ENCODE measurements at places on chromosomes 1 and 21.

- DNase-seq, result no peak
Observed at GRCh38 chr1:57820356-57821095, 396.7 kb upstream of the DAB1 start.

DNA sequence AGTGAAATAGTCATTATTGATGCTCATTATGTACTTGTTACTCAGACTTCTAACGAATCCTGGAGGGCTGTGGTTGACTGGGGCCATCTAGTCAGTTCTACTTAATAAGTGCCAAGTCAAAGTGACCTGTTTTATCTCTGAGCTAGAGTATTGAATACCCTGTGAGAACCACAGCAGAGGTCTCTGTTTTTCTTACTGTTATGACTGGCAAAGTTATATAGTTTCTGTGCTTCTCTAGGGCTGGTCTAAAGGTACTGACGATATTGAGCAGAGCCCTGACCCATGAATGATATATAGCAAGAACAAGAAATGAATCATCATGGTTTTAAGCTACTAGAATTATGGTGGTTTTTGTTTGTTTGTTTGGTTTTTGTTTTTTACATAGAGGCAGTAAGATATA is 555.8 kb downstream of the PLA2G4A start:
- no peak for DNase-seq

DNA sequence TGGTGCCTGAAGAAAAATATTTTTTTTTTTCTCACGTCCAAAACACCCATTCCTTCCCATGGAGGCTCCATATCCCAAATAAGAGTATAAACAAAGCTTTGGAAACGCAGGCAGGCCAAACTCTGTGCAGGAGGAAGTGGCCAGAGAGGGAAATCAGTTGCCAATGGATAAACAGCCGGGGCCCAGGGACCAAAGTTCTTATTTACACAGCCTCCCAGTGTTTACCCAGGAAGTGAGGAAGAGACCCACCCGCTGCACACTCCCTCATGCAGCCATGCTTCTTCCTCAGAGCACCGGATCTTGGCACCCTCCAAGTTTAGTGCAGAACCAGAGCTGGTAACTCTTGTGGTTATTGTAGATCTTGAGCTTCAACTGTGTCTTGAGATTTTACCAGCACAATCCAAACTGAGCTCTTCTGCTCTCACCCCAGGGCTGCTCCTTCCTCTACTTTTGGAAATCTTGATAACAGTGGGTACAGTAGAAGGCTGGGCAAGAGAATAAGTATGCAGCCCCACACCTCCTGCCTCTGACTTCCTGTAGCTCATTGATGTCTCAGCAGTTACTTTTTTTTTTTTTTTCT is 14.2 kb downstream of the MARCKSL1 start:
- no peak for DNase-seq

DNA sequence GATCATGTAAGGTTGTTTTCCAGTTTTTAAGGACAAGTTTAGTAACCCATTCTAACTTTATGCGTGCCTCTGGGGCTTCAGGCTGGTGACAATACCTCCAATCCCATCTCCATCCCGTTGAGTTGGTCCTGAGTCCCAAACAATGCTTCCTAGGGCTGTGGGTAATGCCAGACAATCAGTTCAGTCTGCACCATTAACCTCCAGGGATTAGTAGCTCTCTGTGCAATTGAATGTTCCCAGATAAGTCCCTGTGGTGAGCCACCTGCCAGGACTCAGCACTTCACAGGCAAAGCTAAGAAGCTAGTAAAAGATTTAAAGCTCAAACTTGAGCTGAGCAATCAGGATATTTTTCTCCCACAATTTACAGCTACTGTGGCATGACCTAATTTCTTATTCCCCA is 462.2 kb upstream of the PTBP2 start:
- DNase-seq, result no peak

DNA sequence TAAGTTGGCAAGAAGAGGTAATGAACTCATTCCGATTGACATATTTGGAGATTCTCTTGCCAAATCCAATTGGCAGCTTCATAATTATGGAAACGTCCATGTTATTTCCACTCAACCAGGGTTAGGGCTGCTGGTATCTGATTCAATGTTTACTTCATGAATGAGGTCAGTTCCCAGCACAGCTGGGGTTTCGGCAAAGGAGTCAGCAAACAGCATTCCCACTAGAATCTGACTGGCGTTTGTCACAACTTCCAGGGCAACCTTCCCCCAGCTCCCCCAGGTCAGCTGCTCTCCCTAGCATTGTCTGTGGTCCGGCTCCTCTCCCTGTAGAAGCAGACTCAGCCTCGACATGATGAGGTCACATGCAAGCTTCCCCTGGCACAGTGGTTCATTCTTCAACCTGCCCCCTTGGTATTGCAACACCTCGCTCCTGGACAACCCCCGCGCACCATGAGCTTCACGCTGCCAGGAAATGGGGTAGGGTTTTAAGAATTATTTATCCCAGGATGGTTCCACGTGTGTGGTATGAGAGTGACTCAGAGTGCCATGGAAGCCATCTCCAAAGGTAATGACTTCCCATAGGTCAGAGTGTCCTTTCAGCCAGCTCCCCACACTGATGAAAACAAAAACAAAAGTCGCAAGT is 100.7 kb upstream of the SLC25A33 start:
- no peak for DNase-seq

- no peak for DNase-seq
Observed at GRCh38 chr1:218587900-218588299, 242.8 kb downstream of the TGFB2 start.
